Cerebellar cortex (tissue), 1 donor: ENCODE measurements at places on chromosomes 16 and 17.

- DNase-seq: peak; percentile 63
Observed at GRCh38 chr16:69105501-69106361, at the start of gene HAS3. HAS3 (plus strand) TSS chr16:69105653; CDS start chr16:69109396, 3,743 bp downstream.

- DNase-seq: peak; percentile 13
Observed at GRCh38 chr16:89095491-89095951, 1.9 kb downstream of the ACSF3 start.

DNA sequence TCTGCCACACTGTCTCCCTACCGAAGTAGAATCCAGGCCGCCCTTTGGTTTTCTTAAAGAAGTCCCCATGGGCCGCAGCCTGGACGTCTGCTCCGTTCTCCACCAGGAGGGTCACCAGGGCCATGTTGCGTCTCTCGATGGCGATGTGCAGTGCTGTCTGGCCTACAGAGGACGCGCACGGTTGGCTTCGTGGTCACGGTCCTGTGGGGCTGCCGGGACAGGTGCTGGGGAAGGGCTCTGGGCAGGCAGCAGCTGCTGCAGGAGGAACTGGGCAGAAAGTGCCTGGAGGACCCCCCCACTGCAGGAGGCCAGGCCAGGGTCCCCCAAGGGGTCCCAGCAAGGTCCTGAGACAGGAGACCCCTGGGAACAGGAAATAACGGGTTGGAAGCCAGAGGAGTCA, 19.0 kb downstream of the TRPV1 start:
- DNase-seq: no peak

DNA sequence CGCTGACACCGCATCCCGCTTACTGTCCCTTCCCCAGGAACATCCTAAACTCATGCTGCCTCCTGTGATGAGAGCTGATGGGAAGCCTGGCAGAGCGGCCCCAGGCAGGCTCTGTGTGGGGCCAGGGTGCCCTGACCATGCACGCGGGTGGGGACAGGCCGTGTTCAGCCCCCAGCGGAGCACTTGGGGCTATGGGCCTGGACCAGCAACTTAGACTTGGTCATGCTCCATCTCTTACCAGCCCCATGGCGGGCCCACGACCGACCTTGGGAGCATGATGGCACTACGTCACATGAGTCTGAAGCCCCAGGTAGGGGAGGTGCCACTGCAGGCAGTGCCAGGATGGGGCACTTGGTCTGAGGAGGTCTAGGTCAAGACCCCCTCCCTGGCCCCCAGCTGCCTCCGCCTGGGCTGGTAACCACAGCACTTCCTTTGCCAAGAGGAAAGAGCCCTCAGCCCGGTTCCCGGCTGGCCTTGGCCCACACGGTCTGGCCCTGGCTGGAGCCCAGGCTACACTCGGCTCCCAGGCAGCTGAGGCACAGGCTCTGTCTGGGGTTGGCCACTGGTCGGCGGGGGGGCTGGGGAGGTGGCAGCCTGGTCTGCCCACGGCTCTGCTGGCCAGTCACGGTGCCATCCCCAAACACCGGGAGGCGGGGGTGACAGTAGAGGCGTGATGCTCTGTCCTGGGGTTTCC, 25.7 kb downstream of the BAHCC1 start:
- DNase-seq: no peak

DNA sequence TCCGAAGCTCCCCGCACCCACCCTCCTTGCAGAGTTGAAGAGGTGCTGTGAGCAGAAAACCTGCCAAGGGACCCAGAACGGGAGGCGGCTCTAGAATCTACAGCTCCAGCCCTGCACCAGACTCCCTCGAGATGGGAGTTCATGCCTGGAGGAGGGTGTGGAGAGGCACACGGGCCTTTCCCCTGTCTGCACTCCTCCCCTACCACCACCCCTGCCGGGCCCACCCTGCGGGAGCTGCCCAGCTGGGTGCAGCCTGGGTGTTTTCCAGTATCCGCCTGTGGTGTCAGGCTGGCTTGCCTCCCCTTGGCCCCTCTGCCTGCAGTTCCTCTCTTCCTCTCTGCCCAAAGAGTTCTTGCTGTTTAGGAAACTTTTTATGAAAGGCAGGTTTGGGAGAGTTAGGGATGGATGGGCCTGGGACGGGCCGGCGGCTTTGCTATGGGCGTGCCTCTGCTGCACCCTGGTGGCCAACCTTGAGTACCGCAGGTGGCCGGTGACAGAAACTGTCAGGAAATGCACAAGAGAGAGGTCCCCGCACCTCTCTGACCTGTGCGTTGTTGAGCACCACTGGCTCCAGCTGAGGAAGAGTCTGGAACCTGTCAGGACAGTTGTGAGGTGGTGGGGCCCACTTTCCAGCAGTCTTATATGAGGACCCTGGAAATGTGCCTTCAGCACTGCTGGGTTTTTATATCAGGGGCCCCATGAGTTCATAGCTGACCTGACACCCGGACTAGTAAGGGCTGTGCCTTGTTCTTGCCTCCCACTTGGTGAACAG, 354.1 kb downstream of the SEC14L1 start:
- DNase-seq: peak; percentile 79

DNA sequence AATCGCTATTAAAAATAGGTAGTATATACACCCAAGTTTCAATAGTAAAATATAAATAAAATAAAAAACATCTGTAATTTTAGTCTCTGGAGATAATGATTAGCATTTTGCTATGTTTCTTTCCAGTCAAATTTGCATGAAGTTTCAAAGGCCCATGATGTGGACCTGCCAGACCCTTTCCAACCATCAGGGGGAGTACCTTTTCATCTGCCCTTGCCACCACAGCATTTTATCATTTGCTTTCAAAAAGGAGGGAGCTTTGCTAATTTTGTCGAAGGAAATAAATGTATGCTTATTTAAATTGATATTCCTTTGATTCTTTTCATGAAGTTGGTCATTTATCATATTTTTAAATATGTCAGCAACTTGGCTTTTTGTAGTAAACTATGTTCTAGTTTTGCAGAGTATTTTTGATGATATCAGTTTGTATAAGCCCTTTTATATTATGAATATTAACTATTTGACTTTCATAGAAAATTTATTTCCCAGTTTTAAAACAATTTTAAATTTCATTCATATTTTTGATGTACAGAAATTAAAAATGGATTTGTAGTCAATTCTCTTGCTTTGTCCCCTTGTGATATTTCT, 115.2 kb upstream of the NETO2 start:
- peak; percentile 13 for DNase-seq

GRCh38 chr16:67853670-67854069, 6.2 kb upstream of the CENPT start:
- no peak for DNase-seq

DNA sequence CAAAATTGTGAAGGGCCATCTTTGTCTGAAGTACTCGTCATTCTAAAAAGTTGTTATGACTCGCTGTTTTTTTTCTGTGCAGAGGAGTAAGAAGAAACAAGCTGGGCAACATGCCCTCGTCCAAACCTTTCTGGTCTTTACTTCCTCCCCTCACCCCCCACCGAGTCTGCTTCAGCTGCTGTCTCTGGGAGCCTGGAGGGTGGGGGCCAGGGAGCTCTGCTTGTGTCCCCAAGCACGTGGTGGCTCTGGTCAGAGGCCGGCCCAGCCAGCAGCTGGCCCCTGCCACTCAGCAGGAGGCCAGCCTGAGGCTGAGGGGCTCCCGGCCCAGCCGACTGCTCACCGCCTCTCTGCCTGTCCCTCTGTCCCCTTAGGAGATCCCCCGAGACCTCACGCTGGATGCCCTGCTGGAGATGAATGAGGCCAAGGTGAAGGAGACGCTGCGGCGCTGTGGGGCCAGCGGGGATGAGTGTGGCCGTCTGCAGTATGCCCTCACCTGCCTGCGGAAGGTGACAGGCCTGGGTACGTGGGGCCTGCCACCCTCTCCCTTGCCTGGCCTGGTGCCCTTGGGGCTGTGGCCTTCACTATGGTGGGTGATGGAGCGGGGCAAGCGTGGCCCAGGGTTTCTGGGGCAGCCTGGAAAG, 53.7 kb upstream of the LGALS9 start:
- DNase-seq: peak; percentile 3

DNA sequence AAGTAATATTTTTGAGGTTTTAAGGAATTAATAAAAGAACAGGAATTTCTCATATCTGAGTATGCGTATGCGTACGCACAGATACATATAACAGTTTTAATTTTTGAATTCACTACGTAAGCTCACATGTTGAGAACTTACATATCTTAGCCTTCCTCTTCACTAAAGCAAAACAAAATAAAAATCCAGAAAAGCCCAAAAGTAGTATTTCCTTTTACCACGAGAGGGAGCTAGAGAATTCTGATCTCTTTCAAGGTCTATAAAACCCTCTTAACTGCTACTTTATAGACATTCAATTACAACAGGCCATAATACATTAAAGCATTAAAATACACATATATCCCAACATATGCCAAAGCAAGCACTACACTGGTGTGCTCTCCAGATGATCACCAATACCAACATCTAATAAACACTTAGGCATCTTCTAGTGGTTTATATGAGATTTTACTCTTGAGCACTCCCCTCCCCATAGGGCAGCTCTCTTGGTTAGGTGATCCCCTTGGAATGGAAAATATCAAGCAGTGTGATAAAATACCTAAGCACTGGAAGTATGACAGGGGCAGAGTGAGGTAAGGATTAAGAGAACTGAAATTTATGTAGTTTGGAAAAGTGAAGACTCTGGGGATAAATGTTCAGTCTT, 94.0 kb downstream of the SKAP1 start:
- peak; percentile 60 for DNase-seq

DNA sequence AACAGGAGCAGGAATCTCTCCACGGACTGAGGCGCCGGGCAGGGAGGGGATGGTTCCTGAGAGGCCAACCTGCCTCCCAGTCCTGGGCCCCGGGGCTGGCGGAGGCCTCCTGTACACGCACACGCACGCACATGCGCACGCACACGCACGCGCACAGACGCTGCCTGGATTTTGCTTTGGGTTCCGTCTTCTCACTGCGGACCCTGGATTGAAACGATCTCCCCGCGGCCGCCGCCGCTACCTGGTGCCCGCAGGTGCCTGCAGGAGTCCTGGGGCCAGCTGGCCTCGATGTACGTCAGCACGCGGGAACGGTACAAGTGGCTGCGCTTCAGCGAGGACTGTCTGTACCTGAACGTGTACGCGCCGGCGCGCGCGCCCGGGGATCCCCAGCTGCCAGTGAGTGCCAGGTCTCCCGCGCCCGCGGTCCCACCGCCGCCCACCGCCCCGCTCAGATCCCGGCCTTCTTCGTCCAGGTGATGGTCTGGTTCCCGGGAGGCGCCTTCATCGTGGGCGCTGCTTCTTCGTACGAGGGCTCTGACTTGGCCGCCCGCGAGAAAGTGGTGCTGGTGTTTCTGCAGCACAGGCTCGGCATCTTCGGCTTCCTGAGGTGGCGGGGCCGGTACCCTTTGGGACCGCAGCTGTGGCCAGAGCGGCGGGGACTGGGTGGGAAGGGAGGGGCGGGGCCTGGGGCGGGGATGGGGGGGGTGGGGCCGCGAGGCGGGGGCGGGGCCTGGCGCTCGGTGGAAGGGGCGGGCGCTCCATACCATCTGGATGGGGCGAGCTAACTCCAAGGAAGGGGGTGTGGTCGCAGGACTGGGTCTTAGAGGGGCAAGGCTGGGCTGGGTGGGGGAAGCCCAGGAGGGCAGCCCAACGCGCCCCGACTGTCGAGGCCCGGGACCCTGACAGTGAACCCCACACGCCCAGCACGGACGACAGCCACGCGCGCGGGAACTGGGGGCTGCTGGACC, 12.3 kb downstream of the CES4A start:
- peak; percentile 81 for DNase-seq

DNA sequence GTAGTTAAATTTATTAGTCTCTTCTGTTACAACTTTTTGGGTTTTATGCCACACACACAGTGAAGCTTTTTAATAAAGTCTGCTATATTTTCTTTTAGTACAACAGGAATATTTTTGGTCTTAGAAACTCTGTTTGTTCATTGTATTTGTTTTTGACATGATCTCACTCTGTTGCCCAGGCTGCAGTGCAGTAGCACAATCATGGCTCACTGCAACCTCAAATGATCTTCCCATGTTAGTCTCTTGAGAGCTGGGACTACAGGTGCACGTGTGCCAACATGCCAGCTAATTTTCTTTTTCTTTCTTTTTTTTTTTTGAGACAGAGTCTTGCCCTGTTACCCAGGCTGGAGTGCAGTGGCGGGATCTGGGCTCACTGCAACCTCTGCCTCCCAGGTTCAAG, 27.1 kb downstream of the PPM1D start:
- no peak for DNase-seq

DNA sequence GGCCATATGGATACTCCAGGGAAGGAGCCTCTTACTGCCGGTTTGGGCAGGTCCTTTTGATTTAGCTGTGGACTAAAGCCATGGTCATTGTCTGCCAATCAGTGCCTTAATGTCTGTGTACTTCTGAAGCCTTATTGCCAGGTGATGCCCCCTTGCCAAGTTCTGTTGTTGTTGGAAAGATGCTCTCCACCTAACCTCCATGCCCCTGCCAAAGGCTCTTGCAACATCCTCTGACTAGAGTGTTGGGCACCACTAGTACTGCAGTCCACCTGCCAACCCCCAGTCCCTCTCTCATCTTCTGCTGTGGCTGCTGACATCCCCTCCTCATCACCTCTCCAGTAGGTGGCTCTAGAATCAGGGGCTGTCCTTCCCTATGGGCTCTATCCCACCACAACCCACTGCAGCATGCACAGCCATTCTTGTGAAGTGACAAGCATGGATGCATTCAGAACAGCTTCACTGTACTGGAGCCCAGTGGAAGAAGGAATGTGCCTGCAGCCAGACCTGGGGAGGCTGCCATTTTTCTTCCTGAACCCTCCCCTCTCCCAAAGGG, 375.3 kb upstream of the CDH5 start:
- DNase-seq: peak; percentile 2

GRCh38 chr17:35167666-35168065, 20.0 kb downstream of the UNC45B start:
- DNase-seq: no peak

- no peak for DNase-seq
Observed at GRCh38 chr17:43524945-43525575, 21.1 kb downstream of the ETV4 start.

- DNase-seq: peak; percentile 17
Observed at GRCh38 chr17:17387498-17388362, 84.6 kb downstream of the NT5M start.

DNA sequence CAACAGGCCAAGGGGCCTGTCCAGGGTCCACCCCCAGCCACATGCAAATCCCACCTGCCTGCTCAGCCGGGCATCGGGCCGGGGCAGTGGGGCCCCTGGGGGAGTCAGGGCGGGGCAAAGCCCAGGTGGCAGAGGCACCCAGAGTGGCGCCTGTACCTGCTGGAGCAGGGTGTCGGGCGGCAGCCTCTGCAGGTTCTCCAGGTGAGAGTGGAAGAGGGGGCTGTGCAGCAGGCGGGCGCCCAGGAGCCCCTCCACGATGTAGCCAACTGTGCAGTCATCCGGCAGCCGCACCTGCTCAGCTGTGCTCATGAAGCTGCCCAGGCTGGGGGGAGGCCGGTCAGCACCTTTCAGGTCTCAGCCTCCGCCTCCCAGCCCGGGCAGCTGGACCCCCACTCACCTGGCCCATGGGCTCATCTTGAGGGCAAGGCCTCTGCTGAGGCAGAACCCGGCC, 2.1 kb downstream of the RFNG start:
- DNase-seq: no peak

GRCh38 chr16:87464691-87465300, 28.0 kb downstream of the ZCCHC14 start:
- no peak for DNase-seq
